Stimulated activated CD4-positive, alpha-beta T cell treated with anti-CD3 and anti-CD28 coated beads, Interleukin-4, amount 100 ng/mL, for 1 hour (primary cell): ENCODE measurements at places on chromosomes 6 and 20.

- no peak for DNase-seq
Measured at GRCh38 chr20:2038161-2038560, 44.3 kb upstream of the PDYN start.

DNA sequence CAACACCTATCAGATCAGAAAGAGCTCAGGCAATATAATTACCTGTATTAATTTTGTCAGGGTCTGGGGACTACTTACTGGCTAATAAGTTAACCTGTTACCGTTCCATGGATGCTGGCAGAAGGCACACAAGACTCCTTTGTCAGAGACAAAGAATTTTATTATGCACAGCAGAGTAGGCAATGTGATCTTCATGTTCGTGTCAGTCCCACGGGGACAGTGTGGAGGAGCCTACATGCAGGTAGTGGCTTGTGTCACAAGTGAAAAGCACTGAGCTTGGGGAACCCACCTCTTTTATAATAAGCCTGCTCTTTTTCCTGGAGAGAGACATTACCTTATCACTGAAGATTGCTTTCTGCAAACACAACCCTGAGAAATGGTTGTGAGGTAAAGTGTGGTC, 96.9 kb downstream of the CD164 start:
- no peak for DNase-seq

DNA sequence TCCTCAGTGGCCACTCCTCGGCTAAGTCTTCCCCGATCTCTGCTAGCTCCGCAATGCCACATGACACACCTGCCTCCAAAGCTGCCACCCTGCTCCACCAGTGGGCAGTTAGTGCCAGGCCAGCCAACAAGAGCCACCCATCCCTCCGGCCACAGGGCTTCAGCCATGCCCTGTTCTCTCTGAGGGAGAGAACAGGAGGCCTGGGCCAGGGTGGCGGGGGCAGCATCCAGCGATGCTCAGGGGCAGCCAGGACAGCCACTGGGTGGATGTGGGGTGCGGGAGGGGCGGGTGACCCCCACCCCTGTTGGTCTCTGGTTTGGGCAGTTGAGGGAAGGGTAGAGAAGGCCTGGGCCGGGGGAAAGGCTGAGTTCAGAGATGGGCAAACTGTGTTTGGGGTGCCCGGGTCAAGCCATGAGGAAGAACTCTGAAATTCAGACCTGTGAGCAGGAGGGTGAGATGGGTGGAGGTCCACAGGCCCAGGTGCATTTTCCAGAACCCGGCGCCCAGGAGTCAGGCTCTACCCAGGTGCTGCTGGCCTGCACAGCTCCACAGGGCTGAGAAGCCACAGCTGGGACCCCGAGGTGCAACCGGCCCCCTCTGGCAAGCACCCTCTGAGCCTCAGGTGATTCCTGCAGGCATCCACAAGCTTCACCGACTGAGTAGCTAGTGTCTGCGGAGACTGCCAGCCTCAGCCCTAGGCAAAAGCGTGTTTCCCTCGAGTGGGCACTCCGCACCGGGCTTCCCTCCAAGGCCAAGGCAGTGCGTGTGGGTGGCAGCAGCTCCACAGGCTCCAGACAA, 91.1 kb downstream of the SULF2 start:
- DNase-seq: no peak

- DNase-seq: no peak
Measured at GRCh38 chr20:48945840-48946514, 24.5 kb downstream of the ARFGEF2 start.

- no peak for DNase-seq
Measured at GRCh38 chr6:17859846-17860245, 127.6 kb downstream of the KIF13A start.

- no peak for DNase-seq
Measured at GRCh38 chr6:16412982-16413381, 174.6 kb downstream of the GMPR start.

DNA sequence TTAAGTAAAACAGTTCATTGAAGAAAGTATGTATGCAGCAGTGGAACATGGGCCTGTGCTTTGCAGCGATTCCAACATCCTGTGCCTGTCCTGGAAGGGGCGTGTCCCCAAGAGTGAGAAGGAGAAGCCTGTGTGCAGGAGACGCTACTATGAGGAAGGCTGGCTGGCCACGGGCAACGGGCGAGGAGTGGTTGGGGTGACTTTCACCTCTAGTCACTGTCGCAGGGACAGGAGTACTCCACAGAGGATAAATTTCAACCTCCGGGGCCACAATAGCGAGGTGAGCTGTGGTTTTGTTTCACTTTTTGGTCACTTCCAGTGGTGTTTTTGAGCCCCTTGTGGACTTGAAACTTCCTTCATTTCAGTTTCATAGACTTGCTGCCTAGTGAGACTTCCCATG, 1.7 kb downstream of the TULP4 start:
- DNase-seq: no peak

DNA sequence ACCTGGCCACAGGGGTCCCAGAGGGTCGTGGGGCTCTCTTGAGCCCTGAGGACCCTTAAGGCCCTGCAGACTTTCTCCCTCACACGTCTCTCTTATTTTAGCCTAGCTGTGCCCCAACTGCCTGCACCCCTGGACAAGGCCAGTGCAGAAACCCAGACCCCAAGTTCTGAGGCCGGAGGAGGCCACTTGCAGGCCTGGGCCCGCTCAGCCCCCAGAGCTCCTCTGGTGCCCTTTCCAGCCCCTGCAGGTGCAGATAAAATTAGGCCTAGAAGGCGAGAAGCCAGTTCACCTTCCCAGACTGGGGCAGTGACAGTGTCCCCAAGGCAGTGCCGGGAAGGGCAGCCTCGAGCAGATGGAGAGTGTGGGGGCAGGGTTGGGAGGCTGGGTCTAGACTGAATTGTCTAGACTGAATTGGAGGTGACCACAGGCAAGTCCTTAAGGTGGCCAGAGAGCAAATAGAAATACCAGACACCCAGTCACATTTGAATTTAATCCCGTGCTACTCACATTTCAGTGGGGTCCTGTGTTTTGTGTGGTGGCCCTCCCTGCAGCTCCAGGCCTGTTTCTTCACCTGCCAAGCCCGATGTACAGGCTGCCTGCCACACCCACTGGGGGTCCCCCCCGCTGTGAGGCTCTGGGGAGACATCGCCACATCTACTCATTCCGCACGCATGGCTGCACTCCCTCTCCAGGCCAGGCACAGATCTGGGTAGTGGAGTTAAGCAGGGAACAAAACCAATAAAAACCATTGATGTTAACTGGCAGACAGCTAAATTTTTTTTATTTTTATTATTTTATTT, 8.6 kb upstream of the IP6K3 start:
- no peak for DNase-seq

DNA sequence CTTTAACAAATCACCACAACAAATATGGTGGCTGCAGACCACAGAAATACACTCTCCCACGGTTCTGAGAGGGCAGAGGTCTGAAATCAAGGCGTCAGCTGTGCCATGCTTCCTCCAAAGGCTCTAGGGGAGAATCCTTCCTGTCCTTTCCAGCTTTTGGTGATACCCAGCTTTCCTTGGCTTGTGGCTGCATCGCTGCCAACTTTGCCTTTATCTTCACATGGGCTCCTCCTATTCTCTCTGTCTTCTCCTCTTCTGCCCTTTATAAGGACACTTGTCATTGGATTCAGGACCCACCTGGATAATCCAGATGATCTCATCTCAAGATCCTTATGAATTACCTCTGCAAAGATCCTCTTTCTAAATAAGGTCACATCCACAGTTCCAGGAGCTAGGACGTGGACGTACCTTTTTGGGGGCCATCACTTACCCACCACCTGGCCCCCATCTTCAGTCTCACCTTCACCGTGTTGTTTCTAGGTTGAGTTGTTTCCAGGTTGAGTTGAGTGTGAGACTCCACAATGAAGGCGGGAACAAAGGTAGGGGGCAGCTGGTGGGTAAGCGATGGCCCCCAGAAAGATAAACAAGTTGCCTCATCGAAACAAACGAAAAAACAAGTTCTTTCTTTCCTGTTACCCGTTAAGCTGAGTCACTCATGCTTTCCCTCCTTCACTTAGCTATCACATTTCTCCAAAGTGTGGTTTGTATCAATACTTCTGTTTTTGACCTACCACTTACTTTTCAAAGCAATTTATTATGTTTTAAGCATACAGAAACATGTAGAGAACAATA, 68.9 kb upstream of the SLC22A16 start:
- no peak for DNase-seq

DNA sequence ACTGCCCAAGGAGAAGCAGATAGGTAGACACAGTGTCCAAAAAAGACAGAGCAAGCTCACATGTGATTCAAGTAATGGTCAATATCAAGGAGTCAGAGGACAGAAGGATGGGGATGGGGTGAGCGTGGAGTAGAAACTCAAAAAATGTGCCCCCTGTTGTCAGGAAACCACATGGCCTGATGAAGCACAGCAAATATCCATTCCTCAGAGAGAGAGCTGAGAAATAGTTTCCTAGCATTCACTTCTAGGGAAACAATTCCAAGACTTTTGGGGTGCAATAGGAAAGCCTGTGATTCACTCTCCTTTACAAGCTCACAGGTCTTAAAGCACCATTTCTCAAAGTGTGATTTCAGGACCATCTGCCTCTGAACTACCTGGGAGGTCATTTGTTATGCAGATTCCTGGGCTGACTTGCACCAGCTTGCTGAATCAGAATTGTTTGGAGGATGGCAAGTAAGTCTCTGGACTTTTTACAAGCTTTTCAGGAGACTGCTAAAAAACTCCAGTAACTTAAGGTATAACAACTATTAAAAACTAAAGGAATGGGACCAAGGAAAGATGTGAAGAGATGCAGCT, 432.8 kb downstream of the HDGFL1 start:
- DNase-seq: no peak

DNA sequence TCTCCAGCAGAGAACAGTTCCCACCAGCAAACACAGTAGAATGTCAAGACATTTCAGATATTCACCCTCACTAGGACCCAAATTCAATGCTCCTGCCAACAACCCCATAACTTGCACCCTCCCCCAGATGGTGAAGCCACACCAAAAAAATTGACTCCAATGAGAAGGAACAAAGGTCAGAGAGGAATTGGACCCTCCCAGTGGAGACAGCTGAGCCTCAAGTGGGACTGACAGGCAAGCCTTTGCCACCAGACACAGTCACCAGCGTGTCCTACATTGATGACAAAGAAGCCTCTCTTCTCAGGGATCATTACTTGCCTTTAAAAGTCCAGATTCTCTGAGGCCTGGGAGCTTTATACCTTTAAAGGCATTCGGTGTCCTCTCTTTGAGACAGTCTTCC, 64.8 kb downstream of the HIVEP2 start:
- DNase-seq: no peak

- DNase-seq: no peak
Measured at GRCh38 chr6:11912420-11912819, 99.7 kb upstream of the HIVEP1 start.

DNA sequence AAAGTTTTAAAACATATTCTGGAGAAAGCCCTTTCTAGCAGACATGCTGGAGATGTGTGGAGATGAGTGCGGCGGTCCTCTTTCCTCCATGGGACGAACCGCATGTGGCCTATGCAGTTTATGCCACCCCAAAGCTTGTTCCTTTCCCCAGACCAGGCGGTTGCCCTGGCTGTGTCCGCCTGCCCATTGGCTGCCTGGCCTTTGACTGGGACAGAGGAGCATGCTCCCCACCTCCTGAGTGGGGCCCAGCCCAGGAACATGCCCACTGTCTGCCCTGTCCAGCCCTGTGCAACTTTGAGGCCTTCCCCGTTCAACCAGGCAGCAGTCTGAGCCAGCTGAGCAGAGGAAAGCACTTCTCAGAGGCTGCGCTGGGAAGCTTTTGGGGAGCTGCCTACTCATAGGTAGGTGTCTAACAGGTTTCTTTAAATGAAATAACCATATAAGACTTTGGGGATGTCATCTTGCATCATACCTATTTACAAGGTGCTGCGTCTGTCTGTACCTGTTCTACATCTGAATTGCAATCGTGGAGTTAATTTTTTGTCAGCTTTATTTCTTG, 20.6 kb downstream of the FOXC1 start:
- no peak for DNase-seq

GRCh38 chr6:100549406-100550167, 84.9 kb upstream of the SIM1 start:
- no peak for DNase-seq

GRCh38 chr6:157774153-157775135, 48.6 kb upstream of the SNX9 start:
- no peak for DNase-seq

GRCh38 chr6:142845143-142845571, 99.8 kb downstream of the HIVEP2 start:
- DNase-seq: no peak

GRCh38 chr6:152356662-152357061, 280.5 kb downstream of the SYNE1 start:
- DNase-seq: no peak

GRCh38 chr20:62704341-62704948, 4.2 kb upstream of the NTSR1 start:
- no peak for DNase-seq

- DNase-seq: no peak
Measured at GRCh38 chr6:51892750-51893149, 194.7 kb downstream of the PKHD1 start.

DNA sequence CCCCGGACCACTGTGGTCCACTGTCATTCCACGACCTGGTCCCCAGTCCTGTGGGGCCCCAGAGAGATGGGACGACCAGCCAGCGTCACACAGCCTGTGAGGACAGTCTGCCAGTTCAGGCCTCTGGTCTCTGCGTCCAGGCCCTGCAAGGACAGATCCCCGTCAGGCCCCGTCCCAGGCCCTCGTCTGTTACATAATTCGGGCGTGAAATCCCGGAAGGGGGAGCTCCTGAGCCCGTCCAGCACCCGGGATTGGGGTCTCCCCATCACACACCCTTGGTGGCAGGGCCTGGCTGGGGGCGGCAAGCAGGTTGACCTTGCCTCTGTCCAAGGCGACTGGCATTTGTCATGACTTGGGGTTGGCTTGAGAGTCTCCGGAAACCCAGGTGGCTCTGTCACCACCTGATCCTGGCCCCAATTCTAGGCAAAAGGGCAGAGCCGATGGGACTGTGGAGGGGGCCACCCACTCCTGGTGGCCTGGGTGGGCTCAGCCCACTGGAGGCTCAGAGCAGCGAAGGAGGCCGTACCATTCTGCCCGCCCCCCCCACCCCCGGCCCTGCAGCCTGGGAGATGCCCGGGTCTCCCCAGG, 73.8 kb upstream of the GATA5 start:
- no peak for DNase-seq
